ENCODE measurements at places on chromosomes 6 and 20.

DNA sequence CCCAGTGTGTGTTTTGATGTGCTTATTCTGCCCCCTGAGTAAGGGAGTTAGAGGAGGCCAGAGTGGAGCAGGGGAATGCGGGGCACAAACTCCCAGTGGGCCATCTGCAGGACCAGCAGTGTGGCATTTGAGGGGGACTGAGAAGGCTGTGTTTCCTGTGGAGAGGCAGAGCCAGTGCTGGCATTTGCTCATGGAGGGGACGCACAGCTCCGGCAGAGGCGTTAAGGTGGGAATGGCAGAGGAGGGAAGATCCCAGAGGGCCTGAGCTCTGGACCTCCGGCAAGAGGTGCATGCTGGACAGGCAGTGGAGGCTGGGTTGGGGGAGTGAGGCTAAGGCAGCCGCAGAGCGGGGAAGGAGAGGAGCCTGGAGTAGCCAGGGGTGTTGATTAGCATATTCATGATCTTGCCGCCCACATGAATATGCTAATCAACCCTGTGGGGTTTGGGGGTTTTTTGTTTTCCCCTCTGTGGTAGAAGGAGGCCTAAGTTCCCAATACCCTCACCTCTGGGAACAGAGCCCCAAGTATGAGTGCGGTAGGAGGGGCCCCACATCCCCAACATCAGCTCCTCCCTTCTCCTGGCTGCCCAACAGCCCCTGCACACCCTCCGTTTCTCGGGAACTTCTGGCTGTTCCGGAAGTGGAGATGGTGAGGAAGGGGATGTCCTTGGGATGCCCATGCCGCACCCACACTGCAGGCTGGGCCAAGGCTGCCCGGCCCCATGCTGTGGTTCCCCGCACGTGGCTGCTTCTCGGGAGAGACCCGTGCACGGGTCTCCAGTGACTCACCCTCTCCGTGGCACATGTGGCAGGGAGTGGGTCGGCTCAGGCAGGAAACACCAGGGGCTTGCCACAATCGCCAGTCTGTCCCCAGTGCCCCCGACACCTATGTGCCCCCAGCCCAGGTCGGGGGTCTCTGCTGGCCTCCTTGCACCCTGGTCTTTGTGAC, 33.8 kb downstream of the DLGAP4 start:
- no peak for DNase-seq

DNA sequence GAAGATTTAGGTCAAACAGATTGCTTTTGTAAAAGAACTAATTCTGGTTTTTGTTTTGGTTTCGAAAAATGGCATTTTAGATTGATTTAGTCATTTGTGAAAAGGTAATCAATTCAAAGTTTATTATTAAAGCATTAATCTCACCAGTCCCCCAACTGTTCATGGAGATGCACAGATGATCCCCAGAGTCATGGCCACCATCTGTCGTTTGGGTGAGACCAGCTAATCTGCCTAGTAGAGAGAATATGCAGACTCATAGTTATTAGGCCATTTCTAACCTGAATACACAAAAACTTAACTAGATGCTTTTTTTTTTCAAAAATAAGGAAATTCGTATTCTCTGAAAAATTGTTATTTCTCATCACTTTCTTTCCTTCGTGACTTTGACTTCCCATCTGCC, 58.1 kb downstream of the C6orf58 start:
- no peak for DNase-seq

- DNase-seq = peak; percentile 74
Measured at GRCh38 chr6:63573899-63574553, 1.7 kb downstream of the LOC128125822 start.

- no peak for DNase-seq
Measured at GRCh38 chr6:108928650-108929049, 80.4 kb downstream of the ARMC2 start.

GRCh38 chr6:42937548-42938427, 8.5 kb downstream of the CNPY3 start:
- peak; percentile 49 for DNase-seq

DNA sequence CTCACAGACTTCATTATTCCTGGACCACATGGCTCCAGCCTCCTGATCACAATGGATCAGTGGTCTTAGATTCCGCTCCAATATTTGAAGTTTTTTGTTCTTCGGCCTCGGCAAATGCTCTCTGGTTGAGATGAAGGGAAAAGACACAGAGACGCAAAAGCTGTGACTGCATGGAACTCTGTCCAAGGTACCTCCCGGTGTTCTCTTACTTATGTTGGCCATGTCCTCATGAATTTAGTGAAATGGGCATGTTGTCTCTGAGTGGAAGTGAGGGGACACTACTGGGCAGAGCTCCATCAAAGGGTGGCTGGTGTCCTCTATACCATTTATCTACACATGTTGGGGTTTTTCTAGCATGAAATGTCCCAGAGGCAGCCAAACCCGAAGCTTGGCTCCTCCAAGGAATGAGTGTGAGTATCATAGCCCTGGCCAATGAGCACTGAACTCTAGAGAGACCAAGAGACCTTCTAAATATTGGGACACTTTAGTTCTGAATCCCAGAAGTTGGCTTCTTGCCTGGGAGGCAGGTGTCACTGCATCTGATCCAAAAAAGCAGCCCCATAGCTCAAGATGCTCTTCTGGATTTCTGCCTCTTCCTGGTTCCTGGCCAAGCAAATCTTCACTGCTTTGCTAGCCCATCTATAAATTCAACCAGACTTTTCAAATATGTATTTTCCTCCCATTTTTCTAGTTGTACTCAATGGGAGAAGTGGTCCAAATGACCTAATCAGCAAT, 34.1 kb downstream of the HLA-G start:
- DNase-seq = no peak

- DNase-seq = no peak
Measured at GRCh38 chr6:13836170-13836569, 21.8 kb upstream of the MCUR1 start.

- no peak for DNase-seq
Measured at GRCh38 chr6:17391976-17392375, 1.4 kb upstream of the CAP2 start.

DNA sequence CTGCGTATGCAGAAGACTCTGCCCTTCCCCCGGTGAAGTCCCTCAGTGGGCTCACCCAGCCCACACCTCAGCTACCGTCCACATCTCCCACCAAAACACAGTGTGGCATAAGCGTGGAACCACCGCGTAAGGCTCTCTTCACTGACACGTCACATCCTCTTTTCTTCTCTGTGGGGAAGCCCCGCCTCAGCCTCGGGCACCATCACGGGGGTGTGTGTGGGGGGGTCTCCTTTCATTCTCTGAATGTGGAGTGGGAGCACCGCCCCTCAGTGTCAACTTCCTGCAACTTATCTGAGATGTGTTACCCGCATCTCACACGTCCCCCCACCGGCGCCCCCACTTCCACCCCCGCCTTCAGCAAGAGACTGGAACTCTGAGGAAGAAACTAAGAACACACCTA, 388.4 kb upstream of the JARID2 start:
- DNase-seq = no peak

GRCh38 chr6:85580878-85581267, 12.8 kb downstream of the SNX14 start:
- DNase-seq = peak; percentile 72

GRCh38 chr6:28134716-28135115, 7.0 kb upstream of the ZKSCAN8 start:
- no peak for DNase-seq

DNA sequence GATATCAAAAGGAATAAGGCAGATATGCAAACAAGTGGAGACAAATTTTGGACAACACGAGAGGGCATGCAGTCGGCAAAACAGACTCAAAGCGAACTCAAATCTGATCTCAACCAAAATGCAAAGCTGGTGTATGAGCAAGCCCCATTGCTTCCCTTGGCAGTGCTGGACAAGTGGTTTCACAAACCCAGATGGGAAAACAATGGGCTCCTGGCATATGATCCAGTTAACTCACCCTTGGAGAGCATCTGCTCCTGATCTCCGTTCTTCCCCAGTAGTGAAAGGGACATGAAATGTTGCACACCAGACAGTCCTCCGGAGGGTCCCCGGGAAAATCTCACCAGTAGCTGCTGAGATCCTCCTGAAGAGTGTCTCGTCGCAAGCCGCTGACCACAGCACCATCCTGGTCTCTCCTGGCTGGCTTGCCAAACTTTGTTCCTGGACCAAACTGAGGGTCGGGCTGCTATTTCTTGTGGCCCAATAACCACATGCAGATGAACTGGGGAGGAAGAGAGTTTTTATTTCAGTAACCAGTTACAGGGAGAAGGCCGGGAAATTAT, 84.3 kb upstream of the THBS2 start:
- DNase-seq = no peak

DNA sequence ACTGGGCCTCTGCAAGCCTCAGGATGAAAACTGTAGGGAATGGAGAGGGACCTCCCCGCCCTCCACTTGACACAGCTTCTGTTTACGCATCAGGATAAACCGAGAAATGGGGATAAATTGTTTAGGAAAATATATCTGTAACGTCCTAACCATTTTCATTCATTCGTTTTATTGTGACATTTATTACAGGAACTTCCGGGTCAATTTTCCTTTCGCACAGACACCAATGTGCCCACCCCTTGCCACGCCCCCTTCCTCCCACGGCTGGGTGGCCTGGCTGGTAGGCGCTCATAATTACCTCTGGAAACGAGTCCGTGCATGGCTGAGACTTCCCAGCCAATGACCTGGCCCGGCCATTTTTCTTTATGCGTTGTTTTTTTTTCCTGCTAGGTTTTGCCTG, 96.1 kb downstream of the BMP7 start:
- DNase-seq = no peak

DNA sequence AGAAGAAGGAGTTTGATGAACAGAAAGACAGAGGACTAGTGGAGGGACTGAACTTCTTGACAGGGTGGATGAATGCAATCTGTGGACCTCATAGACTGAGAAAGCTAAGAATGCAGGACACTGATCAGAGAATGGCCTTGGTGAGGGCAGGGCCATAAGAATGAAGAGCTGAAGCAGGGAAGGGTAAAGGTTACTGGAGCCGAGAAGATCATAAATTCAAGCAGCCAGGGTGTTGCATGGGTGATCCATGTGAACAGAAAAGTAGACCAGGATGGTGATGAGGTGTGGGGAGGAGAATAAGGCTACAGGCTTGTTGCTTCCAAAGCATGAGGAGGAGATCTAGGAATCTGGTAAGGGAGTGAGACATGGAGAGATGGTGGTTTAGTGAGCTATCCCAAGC, 295.9 kb downstream of the ADGB start:
- DNase-seq = no peak

DNA sequence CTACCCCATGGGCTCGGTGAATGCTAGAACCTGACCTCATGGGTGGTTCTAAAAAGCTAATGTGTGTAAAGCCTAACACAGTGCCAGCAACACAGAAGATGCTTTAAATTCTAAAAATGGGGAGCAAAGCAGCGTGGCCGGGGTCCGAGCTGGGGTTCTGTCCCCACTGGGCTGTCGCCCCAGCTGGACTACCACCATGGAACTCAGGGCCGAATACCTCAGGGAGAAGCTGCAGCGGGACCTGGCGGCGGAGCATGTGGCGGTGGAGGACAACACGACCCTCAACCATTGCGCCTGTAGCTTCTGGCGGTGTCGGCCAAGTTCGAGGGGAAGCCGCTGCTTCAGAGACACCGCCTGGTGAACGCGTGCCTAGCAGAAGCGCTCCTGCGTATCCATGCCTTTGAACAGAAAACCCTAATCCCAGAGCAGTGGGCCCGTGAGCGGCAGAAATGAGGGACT, 8.4 kb downstream of the SOX4 start:
- peak; percentile 28 for DNase-seq

DNA sequence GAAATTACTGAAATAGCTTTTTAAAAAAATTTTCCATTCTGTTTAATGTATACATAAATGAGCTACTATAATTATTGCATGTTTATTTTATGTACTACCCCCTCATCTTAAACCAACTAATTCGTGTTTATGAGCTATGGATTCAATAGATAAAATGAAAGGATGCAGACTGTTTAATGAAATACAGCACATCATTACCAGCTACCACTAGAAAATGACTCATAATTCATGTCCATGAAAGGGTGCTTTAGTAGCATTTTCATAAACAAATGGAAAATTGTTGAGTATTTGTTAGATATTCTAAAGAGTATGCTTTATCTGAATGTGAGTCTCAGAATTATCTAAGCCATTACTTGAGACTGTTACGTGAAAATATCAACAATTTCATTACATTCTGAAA, 1590.1 kb downstream of the HACE1 start:
- no peak for DNase-seq

DNA sequence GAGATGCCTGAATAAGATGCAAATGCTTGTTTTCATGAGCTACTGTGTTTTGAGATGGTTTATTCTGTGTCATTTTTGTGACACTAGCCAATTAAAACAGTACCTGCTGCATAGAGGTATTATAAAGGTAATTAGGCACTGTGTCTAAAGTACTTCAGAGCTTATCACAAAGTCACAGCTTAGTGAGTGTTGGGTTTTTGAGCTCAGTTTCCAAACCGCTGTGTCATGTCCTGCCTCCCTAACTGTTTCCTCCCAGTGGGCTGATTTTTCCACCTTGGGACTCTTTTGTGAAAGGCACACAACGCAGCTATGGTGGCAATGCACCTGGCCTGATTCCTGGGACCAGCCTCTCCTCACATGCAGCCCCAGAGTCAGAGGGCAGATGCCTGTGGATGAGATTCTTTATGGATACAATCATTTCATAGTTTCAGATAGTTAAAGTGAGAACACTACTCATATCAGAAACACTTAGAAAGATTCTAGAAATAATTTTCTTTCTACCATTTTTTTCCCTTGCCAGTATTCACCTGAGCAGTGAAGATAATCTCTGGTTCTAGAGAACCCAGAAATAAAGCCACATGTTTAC, 41.3 kb upstream of the TAGAP start:
- DNase-seq = no peak

DNA sequence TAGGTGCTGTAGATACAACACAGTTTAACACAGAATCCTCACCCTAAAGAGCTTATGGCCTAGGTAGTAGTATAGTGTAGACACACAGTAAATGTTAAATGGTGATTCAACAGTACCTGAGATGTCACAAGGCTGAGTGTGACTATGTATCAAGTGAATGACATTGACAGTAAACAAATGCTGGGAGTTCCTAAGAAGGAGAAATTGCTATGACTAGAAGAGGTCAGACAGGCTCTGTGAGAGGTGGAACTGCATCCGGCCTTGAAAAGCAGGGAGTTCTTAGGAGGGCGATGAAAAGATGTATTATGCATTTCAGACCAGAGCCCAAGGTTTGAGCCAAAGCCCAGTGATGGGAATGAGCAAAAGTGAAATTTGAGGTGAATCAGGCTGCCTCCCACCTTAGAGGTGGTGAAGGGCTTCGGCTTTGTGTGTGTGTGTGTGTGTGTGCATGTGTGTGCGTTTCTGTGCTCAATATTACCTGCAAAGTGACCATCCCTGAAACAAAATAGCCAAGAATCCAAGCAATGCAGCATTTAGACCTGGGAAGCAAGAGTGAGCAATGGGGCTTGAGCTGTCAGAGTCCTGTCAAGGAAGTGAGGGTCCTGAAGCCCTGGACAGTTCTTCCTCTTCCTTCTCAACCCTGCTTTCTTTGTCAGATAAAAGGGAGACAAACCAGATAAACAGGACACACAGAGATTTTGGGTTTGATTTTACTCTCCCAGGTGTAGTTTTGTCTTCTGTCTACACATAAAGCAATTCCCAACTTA, 32.3 kb upstream of the CITED2 start:
- DNase-seq = peak; percentile 70

- no peak for DNase-seq
Measured at GRCh38 chr6:52504782-52505136, 72.1 kb downstream of the TRAM2 start.
